ENCODE measurements at places on chromosomes 7 and 10.

- DNase-seq: no peak
These were observed 59.0 kb downstream of the VSTM4 start for GRCh38 chr10:49056356-49056755.

GRCh38 chr10:24313283-24313682, 104.3 kb downstream of the KIAA1217 start:
- no peak for DNase-seq

- no peak for DNase-seq
These were observed 76.5 kb upstream of the ADRB1 start for GRCh38 chr10:113967126-113967525.

- no peak for DNase-seq
These were observed 58.1 kb downstream of the CCDC186 start for GRCh38 chr10:114115661-114116445.

DNA sequence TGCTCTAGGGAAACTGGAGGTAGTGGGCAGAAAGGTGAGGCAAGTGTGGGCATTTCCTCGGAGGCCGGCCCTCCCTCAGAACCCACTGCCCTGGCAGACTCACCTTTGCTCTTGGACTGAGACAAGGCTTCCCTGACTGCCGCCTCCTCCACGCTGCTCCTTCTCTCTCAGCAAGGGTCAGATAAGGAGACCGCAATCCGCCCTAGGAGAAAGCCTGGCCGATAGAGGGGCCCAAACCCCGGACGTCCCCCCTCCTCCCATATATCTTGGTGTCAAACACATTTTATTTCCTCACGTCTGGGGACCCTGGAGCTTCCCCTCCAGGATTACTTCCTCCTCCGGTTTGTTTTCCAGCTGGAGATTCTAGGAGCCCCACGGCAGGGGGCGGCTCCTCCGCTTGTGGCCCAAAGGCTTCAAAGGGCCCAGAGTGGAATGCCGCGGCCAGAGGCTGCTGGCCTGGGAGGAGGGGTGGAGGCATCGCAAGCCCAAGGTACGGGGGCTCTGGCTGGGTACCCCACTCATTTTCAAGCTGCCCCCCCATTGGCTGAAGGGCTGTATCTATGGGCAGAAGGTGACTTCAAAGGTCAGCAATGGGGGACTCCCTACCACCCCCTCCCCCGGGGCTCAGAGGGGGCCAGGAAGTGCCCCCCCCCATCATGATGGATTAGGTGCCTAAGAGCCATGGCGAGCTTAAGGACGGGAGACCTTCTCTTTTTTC, 31.7 kb upstream of the LBX1 start:
- DNase-seq: no peak

- DNase-seq: no peak
These were observed 88.9 kb upstream of the GTF2I start for GRCh38 chr7:74568658-74569057.

- DNase-seq: no peak
These were observed 37.5 kb upstream of the PIK3CG start for GRCh38 chr7:106827626-106828025.

- no peak for DNase-seq
These were observed 44.8 kb upstream of the CDK1 start for GRCh38 chr10:60733517-60733822.

DNA sequence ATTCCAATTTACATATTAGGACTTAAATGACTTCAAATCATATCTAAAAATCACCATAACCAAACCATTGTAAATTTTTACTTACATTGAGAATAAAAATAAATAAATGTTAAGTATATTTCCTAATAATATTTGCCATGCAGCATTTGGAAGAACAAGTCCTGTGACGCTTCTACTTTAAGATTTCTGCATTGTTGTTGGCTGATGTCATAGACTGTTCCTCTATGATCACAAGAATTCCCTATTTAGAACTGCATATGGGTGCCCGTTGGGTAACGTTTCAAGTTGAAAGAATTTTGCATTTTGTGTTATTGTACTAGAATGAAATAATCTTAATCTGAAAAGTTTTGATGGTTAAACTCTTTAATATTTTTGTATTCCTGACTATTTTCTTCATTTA, 5.1 kb upstream of the ITGB1 start:
- DNase-seq: no peak

DNA sequence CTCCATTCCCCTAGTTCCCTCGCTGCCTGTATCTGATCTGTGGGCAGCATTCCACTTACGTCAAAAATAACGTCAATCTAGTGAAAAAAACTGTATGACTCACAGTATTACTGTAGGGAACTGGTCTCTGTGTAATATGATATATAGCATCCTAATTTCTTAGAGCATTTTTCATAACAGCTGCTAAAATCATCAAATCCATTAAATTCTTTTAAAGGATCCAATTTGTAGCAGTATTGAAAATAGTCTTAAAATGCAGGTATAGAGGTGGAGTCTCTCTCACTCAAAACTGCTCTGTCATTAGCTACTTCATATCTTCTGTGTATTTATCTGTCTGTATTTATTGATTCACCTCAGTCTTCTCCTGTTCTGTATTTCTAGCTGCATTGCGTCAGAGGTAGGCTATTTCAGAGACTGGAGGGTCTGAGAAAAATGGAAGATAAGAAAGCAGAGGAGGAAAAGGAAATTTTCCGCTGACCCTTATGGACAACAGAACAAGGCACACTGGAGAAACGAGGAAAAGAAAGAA, 59.9 kb downstream of the PON1 start:
- DNase-seq: no peak

DNA sequence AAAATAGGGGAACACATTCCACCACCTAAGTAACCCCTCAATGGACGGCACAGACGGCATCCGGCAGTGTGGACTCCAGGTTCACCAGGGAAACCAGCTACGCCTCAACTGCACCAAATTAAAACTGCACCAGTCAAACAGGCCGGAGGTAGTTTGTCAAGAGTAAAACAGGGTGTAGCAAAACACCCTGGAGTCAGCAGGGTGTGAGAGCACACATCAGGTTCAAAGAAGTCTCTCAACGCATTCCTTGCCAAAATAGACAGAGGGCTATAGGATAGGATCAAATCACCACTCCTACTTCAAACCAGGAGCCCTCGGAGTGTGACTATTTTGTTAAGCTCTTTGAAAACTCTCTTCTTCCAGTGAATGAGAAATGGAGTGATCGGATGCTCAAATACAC, 135.9 kb downstream of the PARD3 start:
- no peak for DNase-seq

- no peak for DNase-seq
These were observed 53.5 kb downstream of the SCIN start for GRCh38 chr7:12623885-12624498.

DNA sequence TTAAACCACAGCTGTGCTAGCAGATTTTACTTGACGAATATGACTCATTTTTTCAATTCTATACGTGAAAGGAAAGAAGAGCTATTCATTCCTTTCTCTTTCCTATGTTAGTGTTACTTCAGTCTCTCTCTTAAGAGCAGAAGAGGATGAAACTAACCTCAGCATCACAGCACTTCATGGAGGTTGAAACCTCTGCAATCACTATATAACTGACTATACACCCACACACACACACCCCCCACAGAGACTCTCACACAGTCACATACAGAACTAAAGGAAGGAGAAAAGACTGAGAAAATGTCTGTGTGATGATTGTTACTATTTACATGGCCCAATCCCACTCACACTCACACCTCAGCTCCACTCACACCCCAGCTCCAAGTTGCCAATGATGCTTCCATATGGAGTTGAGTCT, 104.2 kb downstream of the KIF20B start:
- no peak for DNase-seq

- no peak for DNase-seq
These were observed 25.0 kb downstream of the RBM28 start for GRCh38 chr7:128318691-128319090.

DNA sequence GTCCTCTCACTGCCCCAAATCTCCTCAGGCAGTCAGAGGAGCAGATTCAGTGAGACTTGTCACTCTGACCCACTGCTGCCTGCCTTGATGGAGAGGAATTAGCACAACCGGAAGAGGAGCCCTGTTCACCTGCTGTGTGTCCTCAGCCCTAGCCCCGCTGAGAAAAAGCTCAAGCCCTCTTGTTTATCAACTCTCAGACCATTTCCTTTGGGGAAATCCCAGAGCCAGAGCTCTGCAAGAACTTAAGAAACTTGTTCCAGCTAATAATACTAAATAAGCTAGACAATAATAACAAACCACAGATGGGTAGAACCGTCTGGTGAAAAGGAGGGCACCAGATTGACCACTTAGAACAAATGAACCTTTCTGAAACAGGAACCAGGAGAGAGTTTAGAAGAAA, 37.7 kb upstream of the ITGB1 start:
- DNase-seq: no peak

GRCh38 chr7:4234498-4234855, 447.6 kb upstream of the FOXK1 start:
- DNase-seq: no peak

DNA sequence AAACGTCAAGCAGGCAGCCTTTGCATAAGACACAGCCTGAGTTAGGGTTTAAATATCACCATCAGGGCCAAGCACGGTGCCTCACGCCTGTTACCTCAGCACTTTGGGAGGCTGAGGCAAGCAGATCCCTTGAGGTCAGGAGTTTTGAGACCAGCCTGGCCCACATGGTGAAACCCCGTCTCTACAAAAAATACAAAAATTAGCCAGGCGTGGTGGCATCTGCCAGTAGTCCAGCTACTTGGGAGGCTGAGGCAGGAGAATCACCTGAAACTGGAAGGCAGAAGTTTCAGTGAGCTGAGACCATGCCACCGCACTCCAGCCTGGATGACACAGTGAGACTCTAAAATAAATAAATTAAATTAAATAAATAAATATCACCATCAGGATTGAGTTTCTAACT, 33.0 kb downstream of the SRPK2 start:
- no peak for DNase-seq

GRCh38 chr7:26593896-26594295, 270.5 kb downstream of the SKAP2 start:
- DNase-seq: no peak

DNA sequence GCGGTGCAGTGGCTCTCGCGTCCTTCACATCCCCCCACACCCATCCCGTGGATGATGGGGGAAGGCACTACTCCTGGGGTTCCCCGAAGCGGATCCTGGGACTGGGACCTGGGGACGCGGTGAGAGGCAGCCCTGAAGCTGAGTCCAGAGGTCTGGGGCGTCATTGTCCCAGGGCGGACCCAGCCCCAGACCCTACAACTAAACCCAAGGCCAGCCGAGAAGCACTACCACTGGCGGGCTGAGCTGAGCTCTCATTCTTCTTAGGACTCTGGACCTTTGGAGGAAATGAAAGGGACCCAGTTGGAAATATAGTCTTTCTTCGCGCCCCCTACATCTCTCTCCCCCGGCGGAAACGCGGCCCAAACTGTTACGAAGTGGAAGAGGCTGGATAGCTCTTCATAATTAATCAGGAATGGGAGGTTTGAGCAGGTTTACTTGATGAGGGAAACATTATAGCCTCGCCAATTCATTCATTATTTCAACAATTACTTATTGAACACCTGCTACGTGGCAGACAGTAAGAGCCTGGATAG, 389 bp upstream of the FBXL15 start:
- no peak for DNase-seq

GRCh38 chr7:36192053-36192824, 39.2 kb downstream of the EEPD1 start:
- no peak for DNase-seq

DNA sequence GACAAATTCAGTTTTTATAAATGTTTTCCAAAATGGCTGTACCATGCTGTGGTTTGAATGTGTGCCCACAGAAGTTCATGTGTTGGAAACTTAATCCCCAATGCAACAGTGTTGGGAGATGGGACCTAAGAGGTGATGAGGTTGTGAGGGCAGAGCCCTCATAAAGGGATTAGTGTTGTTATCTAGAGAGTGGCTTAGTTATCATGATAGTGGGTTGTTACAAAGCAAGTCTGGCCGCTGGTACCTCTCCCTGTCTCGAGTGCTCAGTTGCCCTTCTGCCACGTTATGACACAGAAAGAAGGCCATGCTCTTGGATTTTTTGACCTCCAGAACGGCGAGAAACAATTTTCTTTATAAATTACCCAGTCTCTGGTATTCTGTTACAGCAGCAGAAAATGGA, 119.0 kb downstream of the BTAF1 start:
- no peak for DNase-seq

DNA sequence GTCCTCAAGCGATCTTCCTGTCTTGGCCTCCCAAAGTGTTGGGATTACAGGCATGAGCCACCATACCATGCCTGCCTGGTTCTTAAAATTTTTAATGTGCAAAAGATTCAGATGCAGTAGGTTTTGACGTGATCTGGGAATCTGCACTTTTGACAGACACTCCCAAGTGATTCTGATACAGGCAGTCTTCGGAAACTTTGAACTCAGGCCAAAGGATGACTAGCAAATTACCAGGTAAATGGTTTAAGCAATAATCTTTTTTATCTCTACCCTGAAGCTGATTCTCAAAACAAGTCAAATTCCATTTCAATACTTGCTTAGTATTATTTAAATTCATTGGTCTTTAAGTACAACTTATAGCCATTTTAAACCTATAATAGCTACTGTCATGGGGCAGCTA, 2.6 kb upstream of the ADO start:
- no peak for DNase-seq

DNA sequence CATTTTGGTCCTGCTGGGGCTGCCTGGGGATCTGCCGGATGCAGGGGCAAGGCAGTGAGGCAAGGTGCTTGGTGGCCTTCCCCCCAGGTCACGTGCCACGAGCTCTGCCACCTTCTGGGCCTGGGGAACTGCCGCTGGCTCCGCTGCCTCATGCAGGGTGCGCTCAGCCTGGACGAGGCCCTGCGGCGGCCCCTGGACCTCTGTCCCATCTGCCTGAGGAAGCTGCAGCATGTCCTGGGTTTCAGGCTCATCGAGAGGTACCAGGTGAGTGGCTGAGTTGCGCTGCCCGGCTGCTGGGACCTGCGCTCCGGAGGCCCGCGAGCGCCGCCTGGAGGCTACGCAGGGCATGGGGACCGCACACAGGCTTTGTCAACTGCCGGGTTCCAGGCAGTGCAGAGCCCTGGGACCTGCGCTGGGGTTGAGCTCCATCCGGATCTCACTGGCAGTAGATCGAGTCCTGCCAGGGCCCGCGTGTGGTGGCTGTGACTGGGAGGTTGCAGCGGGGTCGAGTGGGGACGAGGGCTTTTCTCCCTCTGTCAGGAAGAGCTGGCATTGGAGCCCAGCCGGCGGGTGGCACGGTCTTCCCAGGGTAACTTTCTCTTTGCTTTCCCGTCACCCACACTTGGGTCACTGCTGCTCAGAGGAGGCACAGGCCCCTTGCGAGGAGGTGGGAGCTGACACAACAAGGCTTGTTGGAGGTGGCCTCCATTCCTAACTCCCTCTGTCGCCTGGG, 21.7 kb downstream of the AMZ1 start:
- peak; percentile 41 for DNase-seq

- DNase-seq: peak; percentile 31
These were observed at the start of gene NACAD for GRCh38 chr7:45088821-45089340. NACAD (minus strand) TSS chr7:45088969; CDS start chr7:45088894, 75 bp downstream.

- DNase-seq: no peak
These were observed 43.4 kb upstream of the MTPN start for GRCh38 chr7:136020556-136020955.

DNA sequence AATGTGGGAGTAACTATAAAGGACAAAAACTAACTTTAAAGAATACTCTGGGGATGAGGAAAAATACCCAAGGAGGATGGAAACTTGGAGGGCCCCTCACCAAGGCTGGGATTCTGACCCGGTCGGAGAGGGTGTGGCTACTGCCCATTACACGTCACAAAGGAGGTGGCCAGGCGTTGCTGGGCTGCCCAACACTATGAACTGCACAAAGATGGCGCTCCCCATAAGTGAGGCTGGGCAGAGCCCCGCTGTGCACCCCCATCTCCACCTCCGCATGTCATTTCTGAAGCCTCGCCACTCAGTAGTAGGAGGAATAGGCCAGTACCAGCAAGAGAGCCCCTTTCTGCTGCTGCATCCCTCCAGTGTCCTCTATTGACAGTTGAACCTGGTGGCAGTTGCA, 290.1 kb upstream of the ZNF32 start:
- no peak for DNase-seq

Measured in heart right ventricle (tissue), 16 donors.